ENCODE measurements at places on chromosomes 7 and 10. TPM values are rescaled to one million over a fixed set of nuclear protein-coding genes. Genes with fewer than 3 reads are reported as not detected.

GRCh38 chr10:122514045-122514840, 46.3 kb upstream of the DMBT1 start:
- DNase-seq, result no peak

- DNase-seq, result no peak
Observed at GRCh38 chr10:6928586-6928985, 348.5 kb upstream of the PRKCQ start.

- no peak for DNase-seq
Observed at GRCh38 chr7:94088560-94088959, 84.4 kb upstream of the BET1 start.

Gene TRIM74
- total RNA-seq, result not detected

Gene GNAT3
- not detected for total RNA-seq

All from pulmonary artery endothelial cell (primary cell).